ENCODE measurements at places on chromosomes 1 and 21.

DNA sequence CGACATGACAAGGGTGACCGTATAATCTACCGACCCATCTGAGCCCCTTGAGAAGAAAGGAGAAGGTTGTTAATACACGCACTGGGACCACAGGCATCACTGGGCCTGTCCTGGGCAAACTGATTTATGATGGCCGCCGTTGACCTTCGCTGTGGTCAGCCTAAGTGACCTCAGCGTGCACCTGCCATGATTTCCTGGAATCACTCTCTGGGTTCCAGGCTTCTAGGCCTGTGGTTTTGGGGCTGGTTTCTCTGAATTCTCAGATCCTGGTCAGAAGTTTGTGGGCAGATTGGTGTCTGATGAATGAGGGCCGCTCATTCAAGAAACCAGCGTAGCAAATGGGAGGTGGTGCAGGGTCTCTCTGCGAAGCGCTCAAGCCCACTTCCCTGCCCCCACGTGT is 64.0 kb downstream of the SIK1 start:
- no peak for DNase-seq

- DNase-seq, result no peak
Observed at GRCh38 chr21:33703750-33704606, 61.7 kb downstream of the ITSN1 start.

- DNase-seq, result peak; percentile 92
Observed at GRCh38 chr1:35718492-35719336, at the start of gene C1orf216. Gene C1orf216 (minus strand): TSS chr1:35718884. CDS start chr1:35716321, 2,563 bp downstream.

- no peak for DNase-seq
Observed at GRCh38 chr1:44101328-44101727, 17.3 kb upstream of the KLF17 start.

- DNase-seq, result peak; percentile 88
Observed at GRCh38 chr1:44036409-44037139, 5.3 kb upstream of the SLC6A9 start.

DNA sequence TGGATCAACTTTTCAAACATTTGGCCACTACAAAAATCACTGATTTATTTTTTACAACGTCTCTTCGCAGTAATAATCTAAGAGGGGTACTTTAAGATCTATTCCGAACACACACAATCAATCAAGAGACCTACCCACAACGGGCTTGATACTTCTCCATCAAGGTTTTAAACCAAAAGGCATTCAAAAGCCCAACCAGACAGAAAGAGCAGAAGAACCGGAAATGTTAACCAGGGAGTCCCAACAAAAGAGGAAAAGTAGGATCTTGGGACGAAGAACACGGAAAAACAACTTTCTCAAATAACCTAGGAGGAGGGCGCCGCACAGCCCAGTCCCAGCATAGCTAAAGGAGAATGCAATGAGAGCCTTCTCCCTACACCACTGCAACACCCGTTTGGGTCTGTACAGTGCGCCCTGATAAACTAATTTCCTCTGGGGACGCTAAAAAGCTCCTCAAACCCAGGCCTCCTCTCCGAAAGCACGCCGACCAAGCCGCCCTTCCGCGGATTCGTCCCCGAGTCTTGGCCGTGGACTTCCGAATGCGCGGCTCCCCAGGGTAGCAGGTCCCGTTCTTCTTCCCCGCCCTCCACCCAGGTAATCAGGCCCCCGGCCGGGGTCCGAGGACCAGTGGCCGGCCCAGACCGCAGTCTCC is 623 bp downstream of the RPL22 start:
- DNase-seq, result peak; percentile 77

GRCh38 chr1:173560285-173560880 is 42.5 kb downstream of the SLC9C2 start:
- no peak for DNase-seq

DNA sequence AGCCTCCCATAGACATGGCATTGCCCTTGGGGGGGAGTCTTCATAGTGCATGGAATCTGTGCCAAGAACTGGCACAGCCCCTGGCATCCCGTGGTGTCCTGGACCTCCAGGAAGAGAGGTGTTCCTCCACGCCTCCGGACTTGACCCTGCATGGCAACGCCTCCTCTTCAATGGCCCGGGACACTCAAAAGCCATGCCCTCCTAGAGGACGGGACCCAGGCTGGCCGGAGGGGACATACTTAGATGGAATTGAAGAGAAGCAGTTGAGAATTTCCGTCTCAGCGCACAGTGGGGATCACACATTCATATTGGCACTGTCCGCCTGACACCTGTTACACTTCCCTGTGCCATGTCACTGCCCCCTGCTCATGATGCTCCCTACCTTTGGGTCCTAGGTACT is 38.4 kb upstream of the TENT5C start:
- DNase-seq, result peak; percentile 56

GRCh38 chr1:10901091-10901890 is 104.8 kb upstream of the CASZ1 start:
- peak; percentile 53 for DNase-seq

DNA sequence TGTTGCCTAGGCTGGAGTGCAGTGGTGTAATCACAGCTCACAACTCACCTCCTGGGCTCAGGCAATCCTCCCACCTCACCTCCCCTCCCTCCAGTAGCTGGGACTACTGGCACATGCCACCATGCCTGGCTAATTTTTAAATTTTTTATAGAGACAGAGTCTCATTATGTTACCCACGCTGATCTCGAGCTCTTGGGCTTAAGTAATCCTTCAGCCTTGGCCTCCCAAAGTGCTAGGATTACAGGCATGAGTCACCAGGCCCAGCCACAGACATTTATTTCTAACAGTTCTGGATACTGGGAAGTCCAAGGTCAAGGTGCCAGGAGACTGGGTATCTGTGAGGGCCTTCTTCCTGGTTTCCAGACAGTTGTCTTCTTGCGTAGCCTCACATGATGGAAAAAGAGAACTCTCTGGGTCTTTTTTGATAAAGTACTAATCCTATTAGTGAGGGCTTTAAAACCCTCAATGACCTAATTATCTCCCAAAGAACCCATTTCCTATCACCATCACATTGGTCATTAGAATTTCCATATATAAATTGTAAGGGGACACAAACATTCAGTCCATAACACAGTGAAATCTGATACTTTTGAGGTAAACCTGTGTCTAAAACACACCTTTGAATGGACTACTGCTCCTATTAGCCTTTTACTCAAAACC is 67.9 kb downstream of the PHACTR4 start:
- DNase-seq, result no peak

- peak; percentile 85 for DNase-seq
Observed at GRCh38 chr1:41416552-41417334, 55.5 kb downstream of the FOXO6 start.

- DNase-seq, result no peak
Observed at GRCh38 chr21:41152147-41152546, 15.8 kb upstream of the BACE2 start.

DNA sequence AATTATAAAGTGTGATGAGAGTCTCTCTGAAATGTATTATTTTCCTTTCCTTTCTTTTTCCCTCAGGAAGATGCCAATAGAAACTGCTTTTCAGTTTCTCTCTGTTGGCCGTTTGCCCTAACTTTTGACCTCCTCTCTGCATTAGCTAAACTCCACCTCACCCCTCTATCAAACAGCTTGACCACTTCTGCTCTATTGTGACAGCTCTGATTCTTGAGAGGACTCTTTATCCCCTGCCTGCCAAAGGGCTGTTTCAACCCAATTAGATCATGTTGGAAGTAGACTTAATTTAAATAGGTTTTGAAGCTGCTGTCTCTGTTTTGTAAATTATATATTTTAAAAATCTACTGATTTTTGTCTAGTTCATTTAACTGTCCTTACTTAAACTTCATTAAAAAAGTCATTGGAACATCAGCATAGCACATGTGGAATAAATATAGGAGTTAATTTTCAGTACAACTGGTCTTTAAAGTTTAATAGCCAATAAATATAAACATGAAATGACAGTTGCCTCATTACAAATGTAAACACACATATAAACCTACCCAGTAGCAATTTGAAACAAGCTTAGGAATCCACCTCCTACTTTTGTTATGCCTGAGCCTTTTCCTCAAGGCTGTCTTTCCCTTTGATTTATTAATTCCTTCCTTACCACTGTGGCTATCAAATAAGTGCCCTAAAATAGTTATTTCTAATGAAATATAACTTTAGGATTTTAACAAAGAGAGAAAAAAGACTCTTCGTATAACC is 152.0 kb downstream of the CHRM3 start:
- DNase-seq, result no peak

GRCh38 chr1:20080441-20081352 is 10.7 kb downstream of the PLA2G5 start:
- DNase-seq, result no peak

GRCh38 chr1:151635479-151636072 is 23.7 kb downstream of the SNX27 start:
- DNase-seq, result no peak

GRCh38 chr1:27021354-27022031 is 8.8 kb upstream of the TENT5B start:
- DNase-seq, result no peak

- no peak for DNase-seq
Observed at GRCh38 chr1:184716158-184716557, 38.5 kb downstream of the EDEM3 start.

GRCh38 chr1:21232044-21232443 is 55.3 kb upstream of the EIF4G3 start:
- no peak for DNase-seq

GRCh38 chr1:55456971-55457370 is 241.8 kb upstream of the USP24 start:
- no peak for DNase-seq

DNA sequence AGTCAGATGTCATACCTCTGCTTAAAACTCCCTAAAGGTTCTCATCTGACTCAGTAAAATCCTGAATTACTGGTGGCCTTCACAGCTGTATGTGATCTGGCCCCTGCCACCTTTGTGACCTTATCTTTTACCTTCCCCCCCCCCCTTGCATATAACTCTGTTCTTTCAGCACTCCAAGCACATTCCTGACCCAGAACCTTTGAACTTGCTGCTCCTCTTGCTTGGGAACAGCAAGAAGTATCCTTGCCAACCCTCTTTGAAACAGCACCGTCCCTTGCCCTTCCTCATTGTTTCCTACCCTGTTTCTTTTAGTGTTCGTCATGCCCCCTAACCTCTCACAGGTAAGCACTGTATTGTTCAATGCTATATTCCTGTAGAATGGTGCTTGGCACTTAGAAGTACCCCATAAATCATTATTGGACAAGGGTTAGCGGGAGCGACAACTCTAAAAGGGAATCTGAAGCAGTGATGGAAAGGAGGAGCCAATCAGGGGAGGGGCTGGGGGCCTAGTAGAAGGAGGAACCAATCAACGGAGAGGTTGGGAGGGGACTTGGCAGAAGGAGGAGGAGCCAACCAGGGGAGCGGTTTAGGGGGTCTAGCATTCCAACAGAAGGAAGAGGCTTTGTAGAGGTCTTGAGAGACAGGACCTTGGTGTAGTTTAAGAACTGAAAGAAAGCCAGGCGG is 13.9 kb downstream of the CACHD1 start:
- no peak for DNase-seq

DNA sequence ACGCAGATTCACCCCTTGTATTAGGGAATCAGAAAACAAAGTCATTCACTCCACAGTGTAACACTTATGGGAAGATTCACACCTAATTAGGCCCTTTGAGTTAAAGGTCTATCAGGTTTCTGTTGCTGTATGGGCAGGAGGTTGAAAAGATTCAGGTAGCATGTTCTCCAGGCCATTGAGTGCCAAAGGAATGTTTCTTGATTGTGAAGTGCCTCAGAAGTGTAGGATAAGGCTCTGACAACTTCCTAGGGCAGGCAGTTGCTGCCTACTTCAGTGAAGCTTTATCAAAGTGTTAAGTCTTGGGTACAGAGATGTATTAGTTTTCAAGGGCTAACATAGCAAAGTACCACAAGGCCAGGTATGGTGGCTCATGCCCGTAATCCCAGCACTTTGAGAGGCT is 48.7 kb upstream of the RGS18 start:
- no peak for DNase-seq

GRCh38 chr21:42009018-42009830 is 936 bp downstream of the ZBTB21 start:
- peak; percentile 87 for DNase-seq

DNA sequence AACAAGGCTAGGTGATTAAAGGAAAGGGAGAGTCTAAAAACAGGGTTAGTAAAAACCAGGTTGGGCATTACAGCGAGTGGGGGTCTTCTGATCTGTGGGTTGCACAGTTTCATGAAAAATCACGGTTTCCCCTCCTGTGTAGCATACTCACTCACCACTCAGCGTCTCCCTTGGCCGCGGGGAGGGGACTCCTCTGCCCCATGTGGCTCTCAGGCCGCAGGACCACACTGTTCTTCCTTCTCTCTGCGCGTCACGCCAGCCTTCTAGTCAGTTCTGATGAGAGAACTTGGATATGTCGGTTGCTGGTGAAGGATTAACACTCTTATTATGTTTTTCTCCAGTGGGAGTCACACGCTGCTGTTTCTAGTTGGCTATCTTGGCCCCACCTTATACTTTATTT is 254.6 kb upstream of the LRRC7 start:
- no peak for DNase-seq

GRCh38 chr1:35568975-35569395 is 4.1 kb upstream of the TFAP2E start:
- peak; percentile 86 for DNase-seq

DNA sequence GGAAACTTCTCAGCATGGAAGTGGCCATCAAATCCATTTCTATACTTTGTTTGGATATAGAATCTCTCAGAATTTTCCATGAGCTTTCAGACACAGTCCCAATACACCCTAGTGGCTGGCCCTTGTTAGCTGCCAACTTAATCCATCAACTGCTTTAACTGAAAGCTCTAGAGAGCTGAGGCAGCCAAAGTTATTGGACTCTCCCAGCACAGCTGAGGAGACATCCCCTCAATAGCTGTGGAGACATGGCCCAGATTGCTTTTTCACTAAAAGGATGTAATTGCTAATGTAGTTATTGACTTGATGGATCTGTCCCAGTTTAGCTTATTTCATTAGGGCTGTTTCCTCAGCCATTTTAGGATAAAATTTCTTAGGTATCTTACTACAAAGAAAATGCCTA is 94.8 kb upstream of the PRMT6 start:
- no peak for DNase-seq
